ENCODE measurements at places on chromosomes 1 and 21.

- DNase-seq = no peak
Observed at GRCh38 chr1:211353562-211354212, 27.1 kb downstream of the TRAF5 start.

DNA sequence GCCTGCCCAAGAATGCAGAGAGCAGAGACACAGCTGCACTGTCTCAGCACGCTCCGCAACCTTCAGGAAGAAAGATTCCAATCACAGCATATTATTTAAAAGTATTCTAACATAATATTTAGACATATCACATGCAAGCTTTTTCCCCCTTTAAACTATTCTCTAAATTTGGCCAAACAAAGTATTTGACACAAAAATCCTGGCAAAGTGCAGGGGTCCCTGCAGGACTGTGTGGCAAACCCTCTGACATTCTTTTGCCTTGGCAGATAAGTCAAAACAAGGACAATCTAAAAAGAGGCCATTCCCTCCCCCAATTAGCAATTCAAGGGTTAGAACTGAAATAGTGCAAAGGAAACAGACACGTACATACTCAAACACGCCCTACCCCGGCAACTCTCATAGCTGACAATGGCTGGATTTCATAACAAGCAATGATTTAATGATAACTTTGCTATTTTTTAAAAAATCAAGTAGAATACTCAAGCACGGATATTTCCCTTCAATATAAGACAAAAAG is 225.3 kb downstream of the MRPL39 start:
- no peak for DNase-seq

DNA sequence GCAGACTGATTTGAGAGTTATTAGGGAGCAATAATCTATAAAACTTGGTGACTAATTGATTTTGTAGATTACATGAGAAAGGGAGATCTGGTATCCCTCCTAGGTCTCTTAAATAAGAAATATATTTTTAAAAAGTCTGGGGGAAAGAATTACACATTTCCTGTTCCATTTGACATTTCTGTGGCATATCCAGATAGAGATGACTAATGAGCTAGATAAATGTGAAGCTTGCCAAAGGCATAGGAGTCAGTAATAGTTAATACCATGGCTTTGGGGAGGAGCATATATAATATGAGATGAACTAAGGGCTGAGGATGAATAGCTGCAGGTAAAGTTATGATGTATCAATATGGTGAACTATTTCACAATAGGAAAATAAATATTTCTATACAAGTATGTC is 663.7 kb downstream of the PTPRC start:
- peak; percentile 21 for DNase-seq

- peak; percentile 77 for DNase-seq
Observed at GRCh38 chr1:169363046-169363730, 4.4 kb downstream of the NME7 start.

DNA sequence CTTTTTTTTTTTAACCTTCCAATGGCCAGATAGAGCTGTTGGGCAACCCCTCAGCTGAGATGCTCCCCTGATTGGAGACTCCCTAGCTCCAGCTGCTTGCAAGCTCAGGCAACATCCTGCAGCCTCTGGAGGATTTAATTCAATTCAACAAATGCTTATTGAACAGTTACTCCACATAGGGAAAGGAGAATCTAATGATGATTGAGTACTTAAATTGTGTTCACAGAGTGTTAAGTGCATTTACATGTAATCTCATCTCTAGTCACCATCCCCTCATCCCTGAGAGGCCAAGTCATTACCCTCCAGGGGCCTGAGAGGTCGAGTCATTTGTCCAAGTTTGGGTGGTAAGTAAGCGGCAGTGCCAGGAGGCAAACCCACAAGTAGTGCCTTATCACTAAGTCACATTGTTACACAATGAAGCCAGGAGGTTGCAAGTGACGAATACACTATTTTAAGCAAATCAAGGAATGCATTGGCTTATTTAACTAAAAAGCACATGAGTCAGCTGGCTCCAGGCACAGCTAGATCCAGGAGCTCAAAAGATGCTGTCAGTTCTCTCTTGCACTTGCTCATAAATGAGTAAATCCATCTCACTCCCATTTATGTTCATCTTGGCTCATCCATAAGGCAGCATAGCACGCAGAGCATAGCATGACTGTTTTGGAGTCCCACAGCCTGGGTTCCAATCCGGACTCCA is 64.3 kb downstream of the OPTC start:
- DNase-seq = peak; percentile 97

DNA sequence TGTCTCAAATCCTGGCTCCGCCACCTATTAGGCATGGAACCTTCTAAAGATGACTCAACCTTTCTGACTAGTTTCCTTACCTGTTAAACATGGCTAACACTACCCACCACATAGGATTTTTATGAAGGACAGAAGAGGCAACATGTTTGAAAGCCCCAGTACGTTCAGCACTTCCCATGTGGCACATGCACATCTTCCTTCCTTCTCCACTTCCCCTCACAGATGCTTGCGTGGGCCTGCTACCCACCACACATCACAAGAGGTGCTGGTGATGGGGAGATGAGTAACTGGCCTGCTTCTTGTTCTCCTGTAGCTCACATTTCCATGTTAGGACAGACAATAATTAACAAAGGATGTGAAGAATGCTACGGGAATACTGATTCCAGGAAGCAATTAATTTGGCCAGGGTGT is 7.1 kb downstream of the ZBTB21 start:
- DNase-seq = no peak

GRCh38 chr1:119141020-119141424 is 569 bp upstream of the WARS2 start:
- DNase-seq = peak; percentile 15

- peak; percentile 77 for DNase-seq
Observed at GRCh38 chr1:27668808-27669723, 2.9 kb downstream of the IFI6 start.

GRCh38 chr21:45280969-45281368 is 6.7 kb downstream of the POFUT2 start:
- DNase-seq = no peak

GRCh38 chr1:25873120-25873519 is 2.4 kb downstream of the PAQR7 start:
- DNase-seq = peak; percentile 18

GRCh38 chr1:53581476-53581875 is 122.3 kb downstream of the DMRTB1 start:
- no peak for DNase-seq

DNA sequence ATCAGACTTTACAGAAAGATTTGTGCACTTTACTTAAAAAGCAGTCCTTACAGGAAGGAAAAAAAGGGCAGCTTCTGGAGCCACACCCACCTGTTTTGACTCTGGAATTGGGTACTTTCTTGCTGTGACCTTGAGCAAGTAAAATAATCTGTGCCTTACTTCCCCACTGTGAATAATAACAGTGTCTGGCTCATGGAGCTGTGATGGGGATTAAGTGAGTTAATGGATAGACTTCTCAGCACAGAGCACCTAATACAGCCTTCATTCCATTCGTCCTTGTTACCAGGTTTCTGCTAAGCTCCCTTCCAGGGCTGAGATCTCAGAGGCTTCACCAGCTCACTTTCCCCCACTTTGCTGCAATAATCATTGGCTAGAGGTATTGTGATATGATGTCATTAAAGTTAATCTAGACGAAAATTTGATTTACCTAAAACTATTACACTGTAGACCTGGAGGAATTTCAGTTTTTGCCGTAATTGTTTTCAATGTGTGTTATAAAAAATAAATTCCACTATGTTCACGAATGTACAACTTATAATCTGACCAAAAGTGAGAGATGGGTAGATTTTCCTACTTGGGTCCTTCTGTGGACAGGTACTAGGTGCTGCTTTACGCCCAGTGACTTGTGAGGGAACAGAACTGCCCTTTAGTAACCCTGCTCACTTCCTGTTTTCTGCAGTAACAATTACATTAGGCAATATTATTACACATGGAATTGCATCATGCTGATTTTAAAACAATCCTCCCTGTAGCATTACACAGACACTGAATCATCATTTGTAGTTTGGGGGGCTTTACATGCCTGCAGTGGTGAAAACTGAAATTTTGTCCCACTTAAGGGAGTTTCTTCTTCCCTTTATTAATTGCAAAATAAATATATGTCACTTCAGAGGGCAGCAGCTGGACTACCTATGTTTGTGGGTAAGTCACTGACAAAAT is 19.7 kb upstream of the ABCG1 start:
- peak; percentile 76 for DNase-seq

DNA sequence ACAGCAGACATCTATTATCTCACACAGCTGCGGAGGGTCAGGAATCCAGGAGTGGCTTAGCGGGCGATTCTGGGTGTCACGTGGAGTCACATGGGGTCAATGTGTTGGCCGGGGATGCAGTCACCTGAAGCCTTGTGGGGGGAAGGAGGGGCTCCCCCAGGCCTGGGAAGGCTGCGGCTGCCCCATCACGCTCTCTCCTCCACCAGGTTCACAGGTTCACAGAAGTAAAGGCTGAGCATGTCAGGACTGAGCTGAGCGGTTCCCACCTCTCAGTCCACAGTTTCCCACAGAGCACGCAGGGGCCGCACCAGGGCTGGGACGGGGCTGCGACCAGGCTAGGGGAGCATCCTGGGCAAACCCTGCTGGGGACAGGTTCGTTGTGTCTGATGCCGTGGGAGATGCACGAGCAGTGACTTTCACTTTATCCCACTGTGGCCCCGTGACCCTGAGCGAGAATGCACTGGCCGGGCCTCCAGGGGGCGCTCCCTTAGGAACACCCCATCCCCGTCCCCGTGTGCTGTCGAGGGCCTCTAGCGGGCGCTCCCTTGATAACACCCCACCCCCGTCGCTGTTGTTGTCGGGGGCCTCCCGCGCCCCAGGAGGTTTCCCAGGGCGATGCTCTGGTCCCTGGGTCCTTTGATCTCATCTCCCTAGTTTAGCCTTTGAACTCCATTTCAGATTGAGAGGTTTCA is 73.2 kb upstream of the TRAPPC10 start:
- DNase-seq = peak; percentile 62

DNA sequence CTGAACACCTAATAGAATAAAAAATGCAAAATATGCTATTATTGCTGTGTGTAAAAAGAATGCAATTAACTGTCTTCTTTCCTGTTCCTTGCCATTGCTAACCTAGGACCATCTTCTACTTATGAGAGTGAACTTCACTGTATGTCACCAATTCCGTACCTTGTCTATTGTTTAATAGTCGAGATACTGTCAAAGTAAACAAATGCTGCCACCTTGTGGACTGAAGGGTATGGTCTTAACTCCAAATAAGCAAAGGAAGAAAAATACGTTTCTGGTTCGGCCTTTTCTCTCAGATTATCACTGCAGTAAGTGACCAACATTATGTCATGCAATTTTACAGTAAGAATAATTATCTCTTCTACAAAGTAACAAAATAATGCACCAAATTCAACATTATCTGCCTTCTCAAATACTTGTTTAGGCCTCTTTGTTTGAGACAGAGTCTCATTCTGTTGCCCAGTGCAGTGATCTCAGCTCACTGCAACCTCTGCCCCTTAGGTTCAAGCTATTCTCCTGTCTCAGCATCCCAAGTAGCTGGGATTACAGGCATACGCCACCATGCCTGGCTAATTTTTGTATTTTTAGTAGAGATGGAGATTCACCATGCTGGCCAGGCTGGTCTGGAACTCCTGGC is 133.4 kb downstream of the COP1 start:
- DNase-seq = peak; percentile 87

GRCh38 chr1:201217146-201217545 is 26.5 kb downstream of the IGFN1 start:
- DNase-seq = no peak

DNA sequence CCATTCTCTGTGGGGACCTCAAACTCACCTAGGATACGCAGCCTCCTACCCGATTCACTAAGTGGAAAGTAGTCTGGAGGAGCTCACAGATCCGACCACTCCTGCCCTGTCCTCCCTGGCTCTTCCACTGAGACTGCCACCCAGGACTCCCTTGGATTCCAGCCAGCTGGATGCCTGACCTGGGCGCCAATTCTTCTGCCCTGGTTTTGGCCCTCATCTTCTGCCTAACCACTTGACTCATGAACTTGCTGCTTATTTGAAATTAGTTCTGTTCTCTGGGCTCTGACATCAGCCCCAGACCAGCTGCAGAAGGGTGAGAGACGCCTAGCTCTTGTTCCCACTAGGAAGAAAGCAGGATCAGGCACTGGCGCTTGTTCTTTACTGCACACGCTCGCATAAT is 48.9 kb downstream of the SLC35D1 start:
- no peak for DNase-seq

DNA sequence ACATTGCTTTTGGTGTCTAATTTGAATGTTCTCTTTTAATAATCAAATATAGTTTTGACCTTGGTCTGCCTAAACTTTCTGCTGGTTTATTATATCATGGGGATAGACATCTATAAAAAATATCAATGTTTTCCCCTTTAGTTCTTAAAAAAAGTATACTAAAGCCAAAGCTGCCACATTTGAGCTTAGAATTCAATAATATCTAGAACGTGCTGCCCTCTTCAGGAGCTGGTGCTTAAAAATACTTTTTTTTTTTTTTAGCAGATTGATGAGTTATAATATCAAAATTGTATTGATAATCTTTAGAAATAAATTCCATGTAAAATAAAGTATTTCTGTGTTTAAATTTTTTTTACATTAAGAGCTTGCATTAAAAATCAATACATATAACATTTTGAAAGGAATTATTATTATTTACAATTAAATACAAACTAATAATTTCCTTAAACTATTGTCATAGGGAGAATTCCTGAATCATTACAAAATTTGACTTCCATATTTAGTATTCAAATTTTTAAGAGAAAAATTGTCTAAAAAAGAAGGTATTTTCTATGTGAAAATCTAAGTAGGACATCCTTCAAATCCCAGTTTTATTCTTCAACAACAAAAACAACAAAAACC is 40.1 kb upstream of the ADGRL2 start:
- DNase-seq = peak; percentile 79
